ENCODE measurements at places on chromosomes 3 and 15.
A peak's percentile ranks its signal among the peaks of the same experiment; 100 is the strongest.

DNA sequence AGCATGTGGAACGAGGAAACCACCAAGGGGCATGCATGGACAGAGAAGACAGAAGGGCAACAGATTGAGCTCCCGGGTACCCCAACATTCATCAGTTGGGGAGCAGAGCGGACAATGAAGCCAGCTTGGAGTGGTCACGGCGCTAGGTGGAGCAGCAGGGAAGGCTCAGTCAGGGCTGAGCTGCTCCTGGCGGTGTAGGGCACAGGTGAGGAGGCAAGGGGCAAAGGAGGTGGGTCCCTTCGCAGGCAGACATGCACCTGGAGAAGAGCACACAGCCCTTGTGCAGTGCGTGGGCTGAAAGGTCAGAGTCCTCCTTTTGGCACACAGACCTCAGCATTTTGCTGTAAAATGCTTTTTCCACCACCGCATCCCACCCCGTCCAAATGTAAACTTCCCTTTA is 90.0 kb upstream of the SLC6A6 start:
- DNase-seq: no peak

- DNase-seq: no peak
Observed at GRCh38 chr3:11583235-11583634, 60.5 kb downstream of the VGLL4 start.

DNA sequence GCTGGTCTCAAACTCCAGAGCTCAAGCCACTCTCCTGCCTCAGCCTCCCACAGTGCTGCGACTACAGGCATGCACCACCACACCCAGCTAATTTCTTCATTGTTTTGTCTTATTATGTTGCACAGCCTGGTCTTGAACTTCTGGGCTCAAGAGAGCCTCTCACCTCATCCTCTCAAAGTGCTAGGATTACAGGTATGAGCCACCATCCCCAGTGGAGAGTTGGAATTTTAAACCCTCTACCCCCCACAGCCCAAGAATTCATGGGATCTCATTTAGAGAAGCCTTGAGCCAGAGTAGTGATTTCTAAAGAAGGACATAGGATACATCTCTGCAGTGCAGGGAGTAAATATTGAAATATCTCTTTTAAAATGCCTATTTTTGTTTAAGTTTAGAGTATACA is 221.1 kb downstream of the CACNA2D3 start:
- no peak for DNase-seq

GRCh38 chr3:19392150-19392549 is 243.8 kb downstream of the KCNH8 start:
- DNase-seq: no peak

DNA sequence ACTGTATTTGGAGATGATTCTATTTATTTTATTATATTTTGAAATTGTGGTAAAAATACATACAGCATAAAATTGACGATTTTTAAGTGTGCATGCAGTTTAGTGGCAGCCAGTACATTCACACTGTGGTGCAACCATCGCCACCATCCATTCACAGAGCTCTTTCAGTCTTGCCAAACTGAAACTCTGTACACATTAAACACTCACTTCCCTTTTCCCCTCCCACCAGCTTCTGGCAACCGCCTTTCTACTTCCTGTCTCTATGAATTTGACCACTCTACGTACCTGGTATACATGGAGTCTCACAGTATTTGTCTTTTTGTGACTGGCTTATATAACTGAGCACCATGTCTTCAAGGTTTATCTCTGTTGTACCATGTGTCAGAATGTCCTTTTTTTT is 303.3 kb upstream of the ATP10A start:
- no peak for DNase-seq

DNA sequence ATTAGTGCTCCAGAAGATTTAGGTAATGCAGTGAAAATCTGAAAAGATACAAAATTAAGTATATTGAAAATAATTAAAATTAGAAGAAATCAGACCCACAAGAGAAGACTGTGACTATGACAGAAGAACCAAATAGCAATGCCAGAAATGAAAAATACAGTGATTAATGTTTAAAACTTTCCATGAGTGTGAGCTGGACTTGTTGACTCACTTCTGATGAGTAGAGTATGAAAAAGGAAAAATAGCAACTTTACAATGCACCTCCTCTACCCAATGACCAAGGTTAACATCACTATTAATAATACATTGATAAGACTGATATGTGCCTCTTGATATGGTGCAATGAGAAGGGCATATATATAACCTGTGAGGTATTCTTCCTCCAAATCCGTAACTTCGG is 39.3 kb upstream of the SLC22A13 start:
- peak; percentile 33 for DNase-seq

DNA sequence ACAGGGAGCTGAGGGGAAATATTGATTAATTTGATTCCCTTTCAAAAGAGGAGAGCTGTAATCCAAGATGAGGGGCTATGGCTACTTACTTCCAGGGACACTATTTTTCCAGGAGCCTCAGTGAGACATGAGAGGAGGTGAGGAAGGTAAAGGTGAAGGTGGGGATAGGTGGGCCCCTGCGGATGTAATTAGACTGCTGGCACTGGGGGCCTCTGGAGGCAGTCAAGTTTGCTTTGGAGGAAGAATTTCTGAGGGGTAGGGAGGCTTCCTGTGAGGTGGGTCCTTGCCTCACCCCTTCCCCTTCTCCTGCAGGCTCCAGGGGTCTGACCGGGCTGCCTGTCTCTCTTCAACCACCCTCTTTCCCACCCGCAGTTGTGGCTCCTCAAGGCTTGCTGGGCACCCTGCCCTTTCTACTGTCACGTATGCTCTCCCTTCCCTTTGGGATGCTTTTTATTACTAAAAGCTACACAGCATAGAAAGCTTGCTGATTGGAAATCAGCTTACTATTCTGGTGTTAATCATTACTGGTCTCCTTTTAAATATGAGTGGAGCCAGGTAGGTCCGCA is 22.5 kb downstream of the GASK1A start:
- DNase-seq: no peak

- no peak for DNase-seq
Observed at GRCh38 chr15:36080759-36081158, 498.7 kb upstream of the CDIN1 start.

- DNase-seq: no peak
Observed at GRCh38 chr3:40336511-40337135, 27.1 kb downstream of the EIF1B start.

GRCh38 chr15:66224946-66225345 is 28.6 kb downstream of the MEGF11 start:
- no peak for DNase-seq

DNA sequence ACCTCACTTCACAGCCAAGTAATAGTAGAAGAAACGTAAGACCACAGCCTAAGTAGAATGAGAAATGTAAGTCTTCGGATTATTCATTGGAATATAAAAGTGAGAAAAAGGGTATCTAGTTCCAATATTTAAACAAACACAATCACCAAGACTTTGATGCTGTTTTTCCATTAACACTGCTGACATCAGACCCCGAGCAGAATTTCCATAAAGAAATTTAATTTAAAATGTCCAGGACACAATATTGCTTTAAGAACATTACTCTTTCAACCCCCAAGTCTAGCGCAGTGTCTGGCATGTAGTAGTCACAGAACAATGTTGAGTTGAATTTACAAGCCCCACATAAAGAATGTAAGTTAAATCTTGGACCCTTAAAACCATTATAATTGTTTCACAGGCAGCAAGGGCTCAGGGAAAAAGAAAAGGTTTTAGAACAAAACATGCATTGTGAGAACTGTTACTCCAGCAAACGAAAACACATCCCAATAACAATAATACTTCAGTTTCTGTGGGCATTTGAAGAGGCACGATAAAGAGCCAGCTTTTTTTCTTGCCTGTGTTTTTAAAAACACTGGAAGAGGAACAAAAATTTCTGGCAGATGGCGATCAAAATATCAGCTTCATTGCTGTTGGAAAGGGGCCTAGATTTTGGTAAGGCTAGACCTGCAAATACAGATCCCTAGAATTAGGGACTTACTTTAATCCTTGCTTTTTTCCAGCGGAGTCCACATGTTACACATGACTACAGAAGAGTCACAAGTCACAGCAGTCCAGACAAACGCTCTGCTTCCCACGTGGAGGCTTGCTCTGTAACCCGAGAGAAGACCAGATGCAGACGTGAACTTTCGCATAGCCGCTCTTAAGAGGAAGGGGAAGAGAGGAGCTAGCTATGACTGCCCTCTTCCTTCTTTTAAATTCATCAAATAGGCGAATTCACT is 77.9 kb upstream of the IGSF10 start:
- DNase-seq: peak; percentile 58

- peak; percentile 65 for DNase-seq
Observed at GRCh38 chr15:38991126-38991525, 426.5 kb upstream of the RASGRP1 start.

GRCh38 chr3:79598594-79598993 is 169.2 kb downstream of the ROBO1 start:
- DNase-seq: no peak

DNA sequence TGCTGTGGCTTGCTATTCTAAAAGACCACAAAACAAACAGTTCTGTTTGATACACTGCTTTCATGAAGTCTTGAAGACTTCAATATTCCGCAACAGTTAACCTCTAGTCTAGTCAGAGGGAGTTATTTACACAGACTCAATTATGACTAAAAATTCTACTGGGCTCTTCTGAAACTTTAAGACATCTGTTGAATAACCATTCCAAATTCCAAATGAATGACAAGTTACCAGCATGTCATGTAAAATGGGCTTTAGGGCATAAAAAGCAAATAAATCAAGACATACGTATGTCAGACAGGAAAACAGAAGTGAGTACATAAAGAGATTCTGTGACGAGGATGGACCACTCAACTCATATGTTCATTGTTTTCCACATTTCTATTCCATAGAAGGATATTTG is 93.9 kb downstream of the PLOD2 start:
- DNase-seq: peak; percentile 89

DNA sequence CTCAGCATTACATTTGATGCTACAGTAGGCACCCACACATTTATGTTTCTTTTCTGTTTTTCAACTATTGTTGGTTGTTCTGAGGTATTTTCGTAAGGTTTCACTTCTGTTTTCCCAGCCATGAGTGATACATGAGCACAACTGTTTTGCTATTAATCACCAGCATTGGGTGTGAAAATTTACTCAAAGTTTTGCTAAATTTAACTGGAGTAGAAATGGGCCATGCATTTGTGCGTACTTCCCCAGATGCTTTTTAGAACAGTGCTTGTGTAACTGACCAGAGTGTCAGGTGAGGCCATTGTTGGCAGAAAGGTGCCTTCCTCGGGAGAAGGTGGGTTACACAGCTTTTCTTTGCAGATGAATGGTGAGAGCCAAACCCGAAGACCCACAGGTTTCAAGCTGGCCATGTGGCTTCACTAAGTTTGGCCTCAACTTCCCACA is 70.4 kb downstream of the ST6GAL1 start:
- DNase-seq: no peak

DNA sequence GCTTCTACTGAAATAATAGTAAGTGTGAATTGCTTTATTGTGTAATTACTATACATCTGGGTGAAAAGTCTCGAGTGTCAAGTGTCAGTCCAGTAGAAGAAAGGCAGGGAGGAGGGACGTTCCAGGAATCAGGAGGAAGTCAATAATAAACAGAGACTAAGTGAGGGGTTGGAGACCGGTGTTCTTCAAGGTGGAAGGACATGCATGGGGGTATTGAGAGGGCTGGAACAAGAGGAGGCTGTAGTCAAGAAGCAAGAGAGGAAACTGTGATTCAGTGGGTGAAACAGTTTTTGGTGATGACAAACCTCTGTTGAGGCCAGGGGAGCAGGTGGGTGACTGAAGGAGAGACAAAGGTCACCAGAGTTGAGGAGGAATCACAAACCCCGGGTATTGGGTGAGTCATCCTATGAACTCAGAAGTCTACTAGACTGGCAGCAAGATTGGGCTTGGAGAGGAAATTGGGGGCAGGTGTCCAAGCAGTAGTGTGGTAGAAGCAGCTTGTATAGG is 11.6 kb upstream of the SCAMP5 start:
- no peak for DNase-seq

- peak; percentile 95 for DNase-seq
Observed at GRCh38 chr3:65030847-65031463, 343.2 kb upstream of the ADAMTS9 start.

DNA sequence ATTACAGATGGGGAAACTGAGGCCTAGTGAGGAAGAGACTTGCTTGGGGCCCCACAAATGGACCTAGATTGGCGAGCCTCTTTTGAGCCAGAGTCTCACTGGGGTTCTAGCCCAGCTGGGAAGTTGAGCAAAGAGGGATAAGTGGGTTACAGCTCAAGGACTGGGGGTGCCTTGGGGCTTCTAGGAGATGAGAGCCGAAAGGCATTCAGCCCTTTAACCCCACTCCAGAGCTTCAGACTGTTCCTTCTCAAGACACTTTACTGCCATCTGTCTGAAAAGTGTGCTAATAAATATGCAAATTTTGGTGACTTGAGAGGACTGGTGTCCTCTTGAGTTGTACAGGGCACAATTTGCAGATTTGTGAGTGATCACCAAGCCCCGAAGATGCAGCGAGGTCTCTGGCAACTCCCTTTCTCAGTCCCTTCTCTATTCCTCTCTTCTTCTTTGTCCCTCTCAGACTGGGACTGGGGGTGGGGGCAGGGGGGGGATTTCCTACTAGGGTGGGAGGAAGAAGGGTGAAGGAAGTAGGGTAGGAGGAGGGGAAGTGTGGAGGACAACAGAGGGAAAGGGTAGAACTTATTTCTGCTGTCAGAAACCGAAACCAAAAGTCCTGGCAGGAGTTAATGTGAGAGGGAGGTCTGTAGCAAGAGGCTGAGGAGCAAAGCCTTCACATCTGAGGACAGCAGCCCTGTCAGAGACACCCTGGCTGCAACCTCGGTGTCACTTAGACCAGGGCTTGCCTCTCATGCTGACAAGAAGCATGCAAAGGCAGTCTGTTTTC is 16.2 kb upstream of the ANKDD1A start:
- DNase-seq: no peak

- no peak for DNase-seq
Observed at GRCh38 chr3:152192936-152193672, 75.6 kb upstream of the MBNL1 start.

GRCh38 chr3:105781871-105782270 is 86.9 kb downstream of the CBLB start:
- DNase-seq: peak; percentile 45

DNA sequence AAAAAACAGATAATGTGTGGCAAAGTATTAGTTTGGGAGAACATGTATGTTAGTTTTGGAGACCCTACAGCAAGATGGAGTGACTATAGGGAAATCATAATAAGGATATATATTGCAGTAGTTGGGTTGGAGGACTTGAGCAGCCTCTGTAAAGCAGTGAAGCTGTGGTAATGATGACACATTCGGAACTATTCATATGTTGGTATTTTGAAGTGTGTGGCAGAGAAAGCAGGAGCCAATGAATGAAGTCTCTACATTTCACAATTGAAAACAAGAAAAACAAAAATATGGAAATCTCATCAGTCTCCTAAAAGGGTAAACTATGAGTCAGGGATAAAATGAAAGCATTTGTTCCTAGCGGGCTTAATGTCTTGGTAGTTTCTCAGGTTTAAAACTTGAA is 645.9 kb downstream of the OTOL1 start:
- DNase-seq: peak; percentile 63

- no peak for DNase-seq
Observed at GRCh38 chr15:98682992-98683701, 34.8 kb downstream of the IGF1R start.

GRCh38 chr3:35505181-35505580 is 134.1 kb upstream of the ARPP21 start:
- no peak for DNase-seq

All from fibroblast of skin of abdomen (primary cell).